GM06990 (cell line): ENCODE measurements at places on chromosomes 12 and 14.

DNA sequence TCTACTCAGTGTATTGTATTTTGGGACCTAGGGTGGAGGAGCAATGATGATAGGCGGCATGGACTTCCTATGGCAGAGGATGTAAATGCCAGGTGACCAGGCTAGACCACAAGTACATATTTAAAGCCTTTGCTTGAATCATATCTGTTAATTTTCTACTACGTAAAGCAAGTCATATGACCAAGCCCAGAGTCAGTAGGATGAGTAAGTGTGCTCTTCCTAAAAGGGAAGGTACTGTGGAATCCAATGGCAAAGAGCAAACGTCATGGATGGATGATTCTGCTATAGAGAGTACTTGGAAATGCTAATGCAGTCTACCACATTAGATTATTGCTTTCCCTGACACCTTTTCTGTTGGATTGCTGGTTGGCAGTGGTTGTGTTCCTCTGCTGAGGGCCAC is 16.8 kb downstream of the GPATCH2L start:
- no peak for DNase-seq

GRCh38 chr14:30876692-30877091 is 2.3 kb downstream of the COCH start:
- DNase-seq = no peak

DNA sequence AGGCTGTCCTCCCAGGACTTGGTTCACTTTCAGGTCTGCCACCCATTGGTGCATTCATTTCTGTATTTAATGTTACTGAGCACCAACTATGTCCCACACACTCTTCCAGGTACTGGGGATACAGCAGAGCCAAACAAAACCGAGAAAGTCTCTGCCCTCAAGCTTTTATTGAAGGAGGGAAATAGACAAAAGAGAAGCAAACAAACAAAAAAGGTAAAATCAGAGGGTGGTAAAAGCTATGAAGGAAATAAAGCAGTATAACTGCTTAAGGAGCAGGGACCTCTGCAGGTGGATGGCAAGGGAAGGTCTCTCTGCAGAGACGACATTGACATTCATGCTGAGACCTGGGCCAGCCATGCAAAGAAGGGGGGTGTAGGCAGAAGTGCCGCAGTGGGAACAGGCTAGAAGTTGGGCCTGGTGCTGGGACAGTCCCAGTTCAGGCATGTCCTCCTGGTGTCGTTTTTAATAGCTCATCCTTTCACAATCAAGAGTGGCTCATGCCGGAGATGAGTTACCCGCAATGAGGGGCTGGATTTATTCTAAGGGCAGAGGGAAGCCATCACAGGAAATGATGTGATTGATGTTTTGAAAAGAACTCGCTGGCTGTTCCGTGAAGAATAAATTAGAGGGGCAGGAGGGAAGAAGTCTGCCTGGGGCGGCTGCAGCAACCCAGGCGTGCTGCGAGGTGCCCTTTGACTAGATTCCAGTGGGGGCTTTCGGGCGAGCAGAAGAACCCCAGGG is 72.8 kb downstream of the IRF2BPL start:
- no peak for DNase-seq

GRCh38 chr14:100037353-100037752 is 27.9 kb upstream of the EVL start:
- DNase-seq = no peak

DNA sequence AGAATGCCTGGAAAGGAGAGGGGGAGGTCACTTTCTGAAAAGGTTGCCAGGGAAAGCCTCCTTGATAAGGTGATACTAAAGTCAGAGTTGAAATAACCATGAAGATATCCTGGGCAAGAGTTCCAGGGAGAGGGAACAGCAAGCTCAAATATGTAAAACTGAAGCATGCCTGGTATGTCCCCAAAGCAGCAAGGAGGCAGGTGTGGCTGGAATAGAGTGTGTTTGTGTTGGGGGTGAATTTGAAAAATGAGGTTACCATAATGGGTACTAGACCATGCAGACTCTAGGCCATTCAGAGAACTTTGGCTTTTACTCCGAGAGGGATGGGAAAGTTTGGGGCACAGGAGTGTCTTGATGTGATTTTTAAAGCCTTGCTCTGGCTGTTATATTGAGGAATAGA is 66.7 kb upstream of the PTCSC3 start:
- no peak for DNase-seq

DNA sequence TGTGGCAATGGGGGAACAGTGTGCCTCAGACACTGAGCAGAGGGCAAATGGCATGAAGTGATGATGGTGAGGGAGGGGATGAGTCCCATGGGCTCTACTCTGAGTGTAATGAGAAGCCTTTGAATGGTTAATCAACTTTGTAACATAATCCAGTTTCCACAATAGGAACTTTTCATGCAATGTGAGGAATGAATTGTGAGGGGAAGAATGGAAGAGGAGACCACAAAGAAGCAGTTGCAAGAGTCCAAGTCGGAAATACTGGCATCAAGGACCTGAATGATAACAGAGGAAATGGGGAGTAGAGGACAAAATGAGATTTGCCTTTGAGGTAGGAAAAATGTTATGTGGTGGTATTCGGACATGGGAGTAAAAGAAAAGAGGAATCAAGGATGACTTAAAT is 476.9 kb upstream of the PRICKLE1 start:
- DNase-seq = no peak
